ENCODE measurements at places on chromosomes 4 and X. TPM values are rescaled to one million over a fixed set of nuclear protein-coding genes. Genes with fewer than 3 reads are reported as not detected.

GRCh38 chrX:106208154-106208553 is 40.0 kb downstream of the PWWP3B start:
- H3K36me3 ChIP-seq: no peaks in the 10 kb centered on the region
- H3K27me3 ChIP-seq: no peaks in the 10 kb centered on the region
- H3K4me1 ChIP-seq: peaks cover 7% of the 10 kb centered on the region

DNA sequence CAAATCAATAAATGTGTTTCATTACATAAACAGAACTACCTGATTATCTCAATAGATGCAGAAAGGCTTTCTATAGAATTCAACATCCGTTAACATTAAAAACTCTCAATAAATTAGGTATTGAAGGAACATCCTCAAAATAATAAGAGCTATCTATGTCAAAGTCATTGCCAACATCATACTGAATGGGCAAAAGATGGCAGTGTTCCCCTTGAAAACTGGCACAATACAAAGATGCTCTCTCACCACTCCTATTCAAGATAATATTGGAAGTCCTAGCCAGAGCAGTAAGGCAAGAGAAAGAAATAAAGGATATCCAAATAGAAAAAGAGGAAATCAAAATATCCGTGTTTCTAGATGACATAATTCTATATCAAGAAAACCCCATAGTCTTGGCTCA is 466.4 kb downstream of the MAGEE1 start:
- no peak overlapping the region for H3K27ac ChIP-seq
- H3K4me3 ChIP-seq: no peak overlapping the region
- no peak for DNase-seq
- H3K27me3 ChIP-seq: no peaks in the 10 kb centered on the region
- H3K36me3 ChIP-seq: no peaks in the 10 kb centered on the region
- no peaks in the 10 kb centered on the region for H3K4me1 ChIP-seq

DNA sequence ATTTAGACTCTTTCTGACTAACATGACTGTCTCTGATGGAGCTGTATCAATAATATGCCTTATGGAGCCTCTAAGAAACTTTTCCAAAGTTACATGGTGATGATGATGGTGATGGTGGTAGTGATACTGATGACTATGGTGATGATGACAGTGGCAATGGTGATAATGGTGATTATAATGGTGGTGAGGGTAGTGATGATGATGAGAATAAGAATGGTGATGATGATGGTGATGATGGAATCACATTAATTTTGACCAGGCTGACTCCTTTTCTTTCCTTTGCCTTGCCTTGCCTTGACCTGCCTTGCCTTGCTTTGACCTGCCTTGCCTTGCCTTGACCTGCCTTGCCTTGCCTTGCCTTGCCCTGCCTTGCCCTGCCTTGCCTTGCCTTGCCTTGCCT is 31.7 kb upstream of the AREG start:
- no peaks in the 10 kb centered on the region for H3K36me3 ChIP-seq
- no peak overlapping the region for H3K4me3 ChIP-seq
- H3K27ac ChIP-seq: no peak overlapping the region
- no peaks in the 10 kb centered on the region for H3K4me1 ChIP-seq

- no peaks in the 10 kb centered on the region for H3K36me3 ChIP-seq
- H3K27me3 ChIP-seq: no peaks in the 10 kb centered on the region
- H3K4me1 ChIP-seq: no peaks in the 10 kb centered on the region
- DNase-seq: no peak
These were observed 85.6 kb downstream of the ANTXR2 start for GRCh38 chr4:79987401-79987800.

Gene HS6ST2
- total RNA-seq: 2.8 TPM
